ENCODE measurements at places on chromosomes 3 and 15.

GRCh38 chr15:73573572-73573971 lies 59.6 kb downstream of the NPTN start:
- no peak for DNase-seq

DNA sequence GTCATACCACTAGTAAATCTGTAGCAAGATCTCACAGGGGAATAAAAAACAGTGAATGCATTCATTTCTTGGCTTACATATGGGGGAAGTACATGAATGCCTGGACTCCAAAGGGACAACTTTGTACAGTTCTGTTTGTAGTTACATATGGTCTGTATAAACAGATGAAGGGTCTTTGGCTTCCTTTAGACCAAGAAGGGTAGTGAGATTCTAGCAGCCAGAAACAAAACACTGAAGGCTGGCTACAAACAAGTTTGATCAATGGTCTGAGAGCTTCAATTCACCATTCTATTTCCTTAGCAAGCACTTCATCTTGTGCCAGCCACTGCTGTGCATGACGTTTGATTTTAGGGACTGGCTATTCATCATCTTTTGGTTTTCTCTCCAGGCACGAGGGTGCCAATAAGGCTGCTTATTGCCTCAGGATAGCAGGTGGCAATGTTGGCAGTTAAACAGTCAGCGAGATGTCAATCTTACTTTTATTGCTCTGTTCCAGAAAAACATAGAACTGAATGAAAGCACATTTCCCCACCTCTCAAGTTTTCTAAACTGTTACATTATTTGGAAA lies 313.7 kb upstream of the COL8A1 start:
- DNase-seq = no peak

GRCh38 chr15:101170568-101171350 lies 81.1 kb downstream of the CHSY1 start:
- no peak for DNase-seq

- no peak for DNase-seq
These were observed 102.6 kb upstream of the SLC6A6 start for GRCh38 chr3:14299767-14300166.

GRCh38 chr3:154862265-154862664 lies 217.9 kb upstream of the MME start:
- no peak for DNase-seq

GRCh38 chr15:26972636-26973035 lies 1.7 kb downstream of the GABRG3 start:
- DNase-seq = no peak
